ENCODE measurements at places on chromosomes 7 and 10.

GRCh38 chr7:128458956-128459355, 3.3 kb downstream of the HILPDA start:
- no peak for DNase-seq

GRCh38 chr10:92773776-92774175, 74.5 kb upstream of the EXOC6 start:
- DNase-seq: no peak

DNA sequence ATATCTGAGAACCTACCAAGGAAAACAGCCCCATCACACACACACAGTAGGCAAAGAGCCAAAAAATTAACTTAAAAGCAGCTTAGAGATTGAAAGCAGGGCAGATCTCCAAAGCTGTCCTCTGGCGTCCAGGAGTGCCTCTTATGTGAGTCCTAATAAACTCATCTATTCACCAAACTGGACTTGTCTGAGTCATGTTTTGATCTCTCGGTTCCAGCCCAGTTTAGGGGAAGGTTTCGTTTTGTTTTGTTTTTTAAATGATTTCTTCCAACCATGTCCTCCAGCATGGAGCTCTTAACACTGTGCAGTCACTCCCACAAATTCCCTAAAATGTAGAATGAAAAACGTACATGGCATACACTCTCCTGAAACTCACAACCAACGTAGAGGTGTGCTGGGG, 6.7 kb upstream of the PRSS37 start:
- DNase-seq: no peak

GRCh38 chr10:117946525-117947070, 100.1 kb downstream of the RAB11FIP2 start:
- DNase-seq: no peak

GRCh38 chr7:151759591-151760042, 117.3 kb downstream of the PRKAG2 start:
- DNase-seq: peak; percentile 46

- DNase-seq: no peak
Measured at GRCh38 chr7:138510003-138510402, 49.9 kb downstream of the TRIM24 start.

- DNase-seq: peak; percentile 45
Measured at GRCh38 chr7:139915864-139916716, 87.0 kb downstream of the TBXAS1 start.
